Ascending aorta (tissue), 2 donors: ENCODE measurements at places on chromosomes 12 and 14.

DNA sequence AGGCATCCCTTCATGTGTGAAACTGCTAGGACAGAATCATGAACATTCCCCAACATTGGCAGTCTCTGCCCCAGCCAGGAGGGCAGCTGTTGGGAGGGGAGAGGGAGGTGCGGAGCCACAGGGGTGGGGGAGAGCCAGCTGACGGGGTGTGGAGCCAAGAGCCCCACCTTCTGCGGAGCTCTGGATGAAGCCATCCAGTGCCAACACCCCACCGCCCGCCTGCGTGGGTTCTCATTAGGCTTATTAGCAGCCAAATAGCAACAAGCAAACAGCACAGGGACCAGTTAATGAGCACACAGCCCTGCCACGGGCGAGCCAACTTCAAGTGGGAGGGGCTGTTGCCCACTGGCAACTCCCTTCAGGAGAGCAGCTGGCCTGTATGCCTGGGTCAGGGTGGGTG is 12.1 kb downstream of the LTBP2 start:
- DNase-seq: no peak

DNA sequence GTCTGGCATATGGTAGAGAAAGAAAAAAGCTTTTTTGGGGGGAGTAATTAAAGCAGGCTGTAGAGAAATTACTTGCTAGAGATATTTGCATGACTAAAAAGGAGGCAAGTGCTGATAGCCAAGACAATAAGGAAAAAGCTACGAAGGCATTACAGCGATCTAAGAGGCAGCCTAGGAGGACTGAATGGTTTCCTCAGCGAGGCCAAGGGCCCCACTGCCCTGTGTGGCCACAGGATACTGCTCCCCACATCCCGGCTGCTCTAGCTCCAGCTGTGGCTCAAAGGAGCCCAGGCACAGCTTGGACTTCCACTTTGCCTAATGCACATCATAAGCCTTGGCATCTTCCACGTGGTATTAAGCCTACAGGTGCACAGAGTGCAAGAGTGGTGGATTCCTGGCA is 53.6 kb downstream of the LRRIQ1 start:
- DNase-seq: no peak

DNA sequence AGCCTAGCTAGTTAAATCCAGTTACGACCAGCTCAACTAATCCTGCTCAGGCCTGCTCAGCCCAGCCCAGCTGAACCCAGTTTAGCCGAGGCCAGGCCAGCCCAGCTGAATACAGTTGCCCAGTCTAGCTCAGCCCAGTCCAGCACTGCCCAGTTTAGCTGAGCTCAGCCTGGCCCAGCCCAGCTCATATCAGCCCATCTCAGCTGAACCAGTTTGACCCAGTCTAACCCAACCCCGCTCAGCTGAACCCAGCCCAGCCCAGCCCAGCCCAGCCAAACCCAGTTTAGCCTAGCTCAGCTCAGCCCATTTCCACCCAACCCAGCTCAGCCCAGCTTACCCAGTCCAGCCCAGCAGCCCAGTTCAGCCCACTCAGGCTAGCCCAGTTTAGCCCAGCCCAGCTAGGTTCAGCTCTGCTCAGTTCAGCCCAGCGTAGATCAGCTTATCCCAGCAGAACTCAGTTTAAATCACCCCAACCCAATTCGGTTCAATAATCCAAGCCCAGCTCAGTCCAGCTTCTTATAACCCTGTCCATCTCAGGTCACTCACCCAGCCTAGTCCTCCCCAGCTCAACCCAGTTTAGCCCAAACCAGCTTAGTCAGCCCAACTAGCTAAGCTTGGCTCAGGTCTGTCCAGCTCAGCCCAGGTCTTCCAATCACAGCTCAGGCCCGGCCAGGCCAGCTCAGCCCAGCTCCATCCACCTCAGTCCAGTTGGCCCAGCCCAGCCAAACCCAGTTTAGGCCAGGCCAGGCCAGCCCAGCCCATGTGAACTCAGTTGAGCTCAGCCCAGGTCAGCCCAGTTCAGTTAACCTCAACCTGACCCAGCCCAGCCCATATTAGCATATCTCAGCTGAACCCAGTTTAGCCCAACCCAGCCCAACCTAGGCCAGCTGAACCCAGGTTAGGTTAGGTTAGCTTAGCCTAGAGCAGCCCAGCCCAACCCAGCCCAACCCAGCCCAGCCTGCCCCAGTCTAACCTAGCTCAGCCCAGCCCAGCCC is 76.7 kb downstream of the TMEM121 start:
- no peak for DNase-seq

GRCh38 chr12:45663455-45663854 is 66.1 kb upstream of the ARID2 start:
- no peak for DNase-seq
